ENCODE measurements at places on chromosomes 6 and 20. TPM values are rescaled to one million over a fixed set of nuclear protein-coding genes. Genes with fewer than 3 reads are reported as not detected.
A peak's percentile ranks its signal among the peaks of the same experiment; 100 is the strongest.

GRCh38 chr6:13357551-13358075 lies 29.3 kb upstream of the TBC1D7 start:
- no peak for DNase-seq

DNA sequence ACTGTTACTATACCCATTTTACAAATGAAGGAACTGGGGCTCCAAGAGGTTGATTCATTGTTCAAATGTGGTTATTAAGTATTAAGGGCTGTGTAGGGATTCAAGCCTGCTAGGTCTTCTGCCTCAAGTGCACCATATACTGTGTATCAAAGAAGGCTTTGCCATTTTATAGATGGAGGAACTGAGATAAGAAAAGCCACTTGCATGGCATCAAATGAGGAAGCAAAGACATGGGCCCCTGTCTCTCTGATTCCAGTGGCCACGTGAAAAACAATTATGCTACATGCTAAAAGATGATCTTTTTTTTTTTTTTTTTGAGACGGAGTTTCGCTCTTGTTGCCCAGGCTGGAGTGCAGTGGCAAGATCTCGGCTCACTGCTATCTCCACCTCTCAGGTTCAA lies 67.0 kb downstream of the TMEM200A start:
- no peak for DNase-seq

GRCh38 chr6:168050225-168050880 lies 28.7 kb downstream of the FRMD1 start:
- peak; percentile 81 for DNase-seq

GRCh38 chr6:31898383-31899011 lies 999 bp upstream of the EHMT2 start:
- no peak for DNase-seq

DNA sequence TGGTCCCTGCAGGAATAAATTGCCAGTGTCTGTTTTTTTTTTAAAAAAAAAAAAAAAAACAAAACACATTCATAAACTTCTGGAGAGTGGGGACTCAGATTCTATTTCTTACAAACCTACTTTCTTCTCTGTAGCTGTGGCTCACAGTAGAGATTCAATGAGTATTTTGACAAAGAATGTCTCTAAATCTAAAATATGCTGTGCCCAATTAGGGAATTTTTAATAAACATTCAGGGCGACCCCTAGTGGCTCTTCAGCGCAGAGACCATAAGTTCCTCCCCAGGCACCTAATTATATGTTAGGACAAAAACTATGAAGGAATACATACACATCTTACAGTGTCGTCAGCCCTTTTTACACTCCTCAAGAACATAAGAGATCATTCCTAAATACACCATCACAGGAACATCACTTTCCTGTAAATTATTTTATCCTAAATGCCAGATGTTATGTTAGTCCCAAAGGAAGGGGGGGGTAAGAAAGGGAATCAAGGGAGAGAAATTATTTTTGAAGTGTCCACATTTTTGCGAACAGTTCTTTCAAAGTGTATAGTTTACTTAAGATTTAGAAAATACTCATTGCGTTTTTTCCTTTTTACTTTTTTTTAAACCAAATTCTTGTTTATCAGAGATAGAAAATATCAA lies 21.8 kb upstream of the NAA20 start:
- DNase-seq: peak; percentile 71

GRCh38 chr6:20069021-20069522 lies 143.2 kb downstream of the MBOAT1 start:
- no peak for DNase-seq

DNA sequence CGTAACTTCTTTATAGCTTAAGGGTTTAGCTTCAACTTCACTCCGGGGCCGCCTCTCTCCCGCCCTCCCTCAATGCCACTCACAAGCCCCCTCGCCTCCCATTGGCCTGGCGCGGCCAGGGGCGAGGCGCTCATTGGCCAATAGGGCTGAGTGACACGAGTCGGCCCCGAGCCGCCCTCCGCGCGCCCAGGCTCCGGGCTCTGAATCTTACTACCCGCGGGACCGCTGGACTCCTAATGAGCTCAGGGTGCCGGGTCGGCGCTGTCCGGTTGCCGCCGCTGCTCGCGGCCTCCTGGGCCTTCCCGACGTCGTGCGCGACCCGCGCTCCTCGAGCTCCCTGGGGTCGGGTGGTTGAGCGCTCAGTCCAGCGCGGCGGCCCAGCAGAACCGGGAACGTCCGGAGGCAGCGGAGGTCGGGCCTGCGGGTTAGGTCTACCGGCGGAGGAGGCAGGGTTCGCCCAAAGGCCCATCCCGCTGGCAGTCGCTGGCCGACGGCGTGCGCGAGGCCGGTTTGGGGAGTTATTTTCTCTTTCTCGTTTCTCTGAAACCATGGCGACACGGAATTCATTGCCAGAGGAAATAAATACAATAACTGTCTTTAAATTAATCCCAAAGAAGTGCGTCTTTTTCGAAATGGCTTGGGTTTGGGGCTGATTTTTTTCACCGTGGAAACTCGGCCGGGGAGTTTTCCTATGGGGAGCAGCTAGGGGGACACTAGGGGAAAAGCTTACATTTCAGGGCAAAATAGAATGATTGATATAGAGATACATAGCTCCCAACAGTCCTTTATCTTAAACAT lies at the start of gene SIM1:
Gene SIM1 (minus strand): TSS at position 19 of the 798 bp plus-strand sequence. CDS start 1,453 bp downstream, outside the sequence.
- no peak for DNase-seq

DNA sequence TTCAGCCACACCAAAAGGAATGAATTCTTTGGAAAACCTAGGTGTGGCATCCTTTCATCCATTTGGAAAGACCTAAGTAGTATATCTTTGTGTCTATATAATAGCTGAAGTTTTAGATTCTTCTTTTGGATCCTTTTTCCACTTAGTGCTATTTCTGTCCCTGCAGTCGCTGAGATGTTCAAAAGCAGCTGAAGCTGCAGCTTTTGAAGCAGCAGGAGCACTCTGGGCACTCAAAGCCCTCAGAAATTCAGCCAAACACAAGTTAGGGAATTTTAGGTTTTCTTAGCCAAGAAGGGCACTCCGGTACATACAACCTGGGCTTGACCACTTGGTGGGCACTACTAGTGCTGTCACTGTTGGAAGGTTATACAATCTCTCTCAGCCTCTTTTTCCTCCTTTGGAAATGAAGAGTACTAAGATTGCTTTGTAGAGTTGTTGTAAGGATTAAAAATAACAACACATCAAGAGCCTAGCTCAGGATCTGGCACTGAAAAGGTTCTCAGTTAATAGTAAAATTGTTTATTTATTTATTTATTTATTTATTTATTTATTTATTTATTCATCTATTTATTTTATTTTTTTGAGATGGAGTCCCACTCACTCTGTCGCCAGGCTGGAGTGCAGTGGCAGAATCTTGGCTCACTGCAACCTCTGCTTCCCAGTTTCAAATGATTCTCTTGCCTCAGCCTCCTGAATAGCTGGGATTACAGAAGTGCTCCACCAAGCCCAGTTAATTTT lies 71.9 kb upstream of the SLC22A16 start:
- DNase-seq: no peak

DNA sequence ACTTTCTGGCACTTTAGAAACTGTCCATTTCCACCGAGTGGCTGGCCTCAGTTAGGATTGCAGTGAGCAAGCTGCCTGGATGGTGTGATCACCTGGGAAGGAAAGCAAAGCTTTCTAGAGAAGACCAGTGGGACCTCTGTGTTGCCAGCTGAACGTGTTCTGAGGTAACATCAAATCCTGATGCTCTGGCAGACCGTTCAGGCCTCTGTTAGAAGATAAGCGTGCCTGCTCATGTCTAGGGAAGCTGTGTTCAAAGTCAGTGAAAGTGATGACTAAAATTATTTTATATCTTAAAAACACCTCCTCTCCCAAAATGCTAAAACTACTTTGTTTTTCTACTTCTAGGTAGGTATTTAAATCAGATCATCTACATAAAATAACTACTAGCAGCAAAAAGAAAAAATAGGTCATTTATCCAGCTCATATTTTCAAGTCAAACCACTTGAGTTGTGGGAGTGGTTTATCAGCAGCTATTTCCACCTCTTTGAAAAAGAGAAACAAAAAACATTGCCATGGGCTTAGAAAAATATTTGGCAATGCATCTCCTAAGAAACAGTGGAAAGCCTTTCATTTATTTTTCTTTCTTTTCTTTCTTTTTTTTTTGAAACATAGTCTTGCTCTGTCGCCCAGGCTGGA lies 54.8 kb downstream of the CEP43 start:
- no peak for DNase-seq

DNA sequence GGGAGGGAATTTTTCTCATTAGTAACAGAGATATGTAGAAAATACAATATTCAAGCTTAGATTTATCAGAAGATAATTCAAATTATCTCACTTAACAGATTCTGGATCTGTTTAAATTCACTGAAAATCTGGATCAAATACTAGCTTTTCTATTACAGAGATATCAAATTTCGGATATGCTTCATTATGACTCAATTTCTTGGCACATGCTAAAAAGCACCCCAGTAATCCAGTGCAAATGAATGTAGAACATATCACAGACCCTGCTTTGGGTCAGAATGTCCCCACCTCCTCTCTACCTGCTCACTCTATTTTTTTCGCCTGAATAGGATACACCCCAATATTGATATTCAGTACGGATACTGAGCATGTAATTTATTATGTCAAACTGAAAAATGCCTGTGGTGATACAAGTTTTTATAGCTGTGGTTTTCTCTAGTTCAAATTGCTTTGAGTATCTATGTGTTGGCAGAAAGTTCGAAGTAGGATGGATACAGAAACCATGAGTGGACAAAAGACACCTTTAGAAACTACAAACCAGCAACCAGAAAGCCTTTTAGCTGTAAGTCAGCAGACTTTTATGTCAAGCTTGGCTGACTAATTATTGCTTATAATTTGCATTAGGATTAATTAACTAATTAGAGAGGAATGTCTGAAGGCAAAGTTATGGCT lies 290.0 kb downstream of the TFAP2B start:
- no peak for DNase-seq

DNA sequence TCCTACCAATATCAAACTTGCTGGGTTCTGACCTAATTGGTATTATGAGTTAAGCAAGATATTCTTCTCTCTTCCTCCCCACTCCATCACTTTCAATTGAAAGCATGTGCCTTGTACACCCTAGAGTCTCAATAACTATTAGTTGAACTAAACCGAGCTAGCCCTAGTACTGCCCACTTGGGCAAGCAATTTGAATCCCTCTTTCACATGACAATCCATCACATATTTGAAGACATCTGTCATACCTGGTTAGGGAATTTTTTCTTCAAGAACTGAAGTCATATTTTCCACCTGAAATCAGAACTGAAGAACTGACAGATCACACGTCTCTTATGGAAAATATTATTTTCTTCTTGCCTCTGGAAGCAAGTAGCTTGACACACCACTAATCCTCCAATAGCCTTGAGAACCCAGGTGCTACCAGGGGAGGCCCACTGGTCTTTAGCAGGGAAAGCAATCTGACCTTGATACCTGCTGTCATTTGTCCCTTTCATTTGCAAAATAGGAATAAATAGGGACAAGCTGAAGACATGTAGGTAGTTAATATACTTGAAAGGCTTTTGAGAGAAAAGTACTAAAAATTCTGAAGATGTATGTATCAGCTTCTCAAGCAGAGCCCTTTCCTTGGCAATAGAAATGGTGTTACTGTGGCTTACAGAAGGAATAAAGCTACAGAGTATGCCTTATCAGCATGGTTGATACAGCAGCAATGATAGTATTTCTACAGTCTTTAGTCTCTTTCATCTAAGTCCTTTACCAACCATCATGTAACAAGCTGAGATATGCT lies 71.4 kb downstream of the GJA10 start:
- no peak for DNase-seq

GRCh38 chr6:103886951-103887350 lies 972.8 kb downstream of the HACE1 start:
- DNase-seq: no peak

GRCh38 chr20:36501367-36502006 lies 39.8 kb upstream of the MYL9 start:
- no peak for DNase-seq

- peak; percentile 3 for DNase-seq
These were observed 234.4 kb upstream of the MCHR2 start for GRCh38 chr6:100228437-100228833.

DNA sequence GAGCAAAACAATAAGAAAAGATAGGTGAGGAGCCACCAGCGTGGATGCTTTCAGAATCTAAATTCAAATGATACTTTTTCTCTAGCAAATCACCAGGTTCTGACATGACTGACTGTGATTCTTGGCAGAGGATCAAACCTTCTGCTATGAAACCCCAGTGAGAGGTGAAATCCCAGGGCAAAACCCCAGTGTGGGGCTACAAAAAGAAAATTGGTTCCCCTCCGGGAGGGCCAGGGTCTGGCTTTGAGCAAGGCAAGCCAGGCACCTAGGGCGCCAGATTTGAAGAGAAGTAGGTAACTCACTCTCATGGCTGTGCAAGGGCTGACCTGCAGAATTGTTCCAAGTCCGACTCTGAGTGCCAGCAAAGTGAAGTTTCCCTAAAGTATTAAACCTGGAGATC lies 20.2 kb upstream of the RALGAPA2 start:
- DNase-seq: no peak

DNA sequence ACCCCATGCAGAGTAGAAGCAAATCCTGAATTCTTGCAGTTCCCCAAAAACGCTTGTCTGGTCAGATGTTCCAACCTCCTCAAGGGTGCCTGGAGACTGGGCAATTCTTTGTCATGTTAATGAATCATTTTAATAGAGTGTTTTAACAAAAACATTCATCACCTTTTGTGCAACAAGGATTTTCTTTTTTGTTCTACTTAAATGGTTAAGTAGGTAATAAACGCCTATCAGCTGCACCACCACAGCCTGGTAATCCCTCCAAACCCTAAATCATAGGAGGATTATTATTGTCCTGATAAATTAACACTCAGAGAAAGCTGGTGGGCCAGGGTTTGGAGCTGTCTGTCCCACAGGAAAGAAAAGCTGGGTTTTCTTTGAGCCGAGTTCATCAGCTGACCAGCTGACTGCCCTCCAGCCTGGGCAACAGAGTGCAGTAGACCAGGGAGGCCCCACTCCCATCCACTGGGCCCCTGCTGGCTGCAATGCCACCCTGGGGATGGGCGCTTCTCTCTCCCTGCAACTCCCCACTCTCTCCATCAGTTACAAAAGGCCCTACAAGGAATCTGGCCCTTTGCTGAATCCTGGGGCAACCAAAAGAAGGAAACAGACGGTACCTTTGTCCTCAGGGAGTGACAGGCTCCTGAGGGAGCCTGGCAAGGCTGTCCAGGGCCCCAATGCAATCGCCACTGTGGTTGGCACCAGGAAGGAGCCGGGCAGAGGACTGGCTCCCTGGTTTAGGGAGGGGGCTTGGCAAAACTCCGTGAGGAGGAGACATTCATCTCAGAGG lies 23.1 kb upstream of the BMP7 start:
- DNase-seq: no peak

DNA sequence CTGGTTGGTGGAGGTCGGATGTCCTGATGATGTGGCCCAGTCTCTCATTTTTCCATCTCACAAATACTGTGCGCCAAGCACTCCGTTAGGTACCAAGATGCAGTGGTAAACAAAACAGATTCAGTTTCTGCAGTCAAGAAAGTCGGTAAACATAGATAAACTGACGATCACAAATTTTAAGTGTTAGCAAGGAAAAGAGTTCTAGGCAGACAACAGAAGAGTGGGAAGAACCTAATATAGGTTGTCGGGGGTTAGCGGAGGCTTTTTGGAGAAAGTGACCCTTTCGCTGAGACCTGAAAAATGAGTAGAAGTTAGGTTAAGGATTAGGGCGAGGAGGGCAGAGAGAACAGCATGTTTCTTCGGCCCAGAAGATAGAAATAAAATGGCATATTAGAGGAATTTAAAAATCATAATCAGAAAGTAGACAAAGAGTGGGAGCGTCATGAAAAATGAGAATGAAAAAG lies 514 bp downstream of the ORC3 start:
- no peak for DNase-seq

GRCh38 chr6:131728296-131728939 lies 17.6 kb upstream of the CTAGE9 start:
- no peak for DNase-seq

The HSP90AB1 gene
- polyA plus RNA-seq: 1,257 TPM

The DNAH8 gene
- polyA plus RNA-seq: 0.14 TPM

The YWHAB gene
- 191 TPM for polyA plus RNA-seq

The PSMB9 gene
- polyA plus RNA-seq: 17.9 TPM

The PRND gene
- polyA plus RNA-seq: 25.7 TPM

The GATA5 gene
- polyA plus RNA-seq: 23.1 TPM

All from left lung (tissue), 14 donors.